NCI-H1694 (cell line): ENCODE measurements at places on chromosomes 3 and 15.

DNA sequence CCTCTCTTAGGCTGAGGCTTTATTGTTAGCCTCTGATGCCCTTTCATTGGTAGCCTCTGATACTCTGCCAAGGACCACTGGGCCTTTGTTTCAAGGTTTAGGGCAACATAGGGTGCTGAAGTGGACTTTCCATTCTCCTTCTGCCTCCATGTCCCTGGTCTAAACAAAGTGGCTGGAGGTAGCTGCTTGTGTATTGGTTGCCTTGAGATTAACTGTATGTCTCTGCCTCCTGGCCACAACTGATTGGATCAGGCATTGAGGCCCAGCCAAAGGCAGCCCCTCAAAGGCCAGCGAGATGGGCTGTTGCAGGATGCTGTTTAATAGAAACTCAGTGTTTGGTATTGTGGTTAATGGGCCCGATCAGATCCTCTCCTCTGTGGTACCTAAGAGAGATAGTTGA is 77.9 kb upstream of the PRR23C start:
- no peak for DNase-seq

- DNase-seq, result no peak
Observed at GRCh38 chr3:71226565-71227269, 356.8 kb downstream of the FOXP1 start.

GRCh38 chr3:193744822-193745684 is 152.0 kb downstream of the OPA1 start:
- no peak for DNase-seq

GRCh38 chr15:60651101-60651500 is 172.2 kb upstream of the ICE2 start:
- DNase-seq, result peak; percentile 34

- DNase-seq, result no peak
Observed at GRCh38 chr15:57734860-57735259, 28.3 kb downstream of the POLR2M start.

- no peak for DNase-seq
Observed at GRCh38 chr3:64916937-64917336, 229.1 kb upstream of the ADAMTS9 start.

DNA sequence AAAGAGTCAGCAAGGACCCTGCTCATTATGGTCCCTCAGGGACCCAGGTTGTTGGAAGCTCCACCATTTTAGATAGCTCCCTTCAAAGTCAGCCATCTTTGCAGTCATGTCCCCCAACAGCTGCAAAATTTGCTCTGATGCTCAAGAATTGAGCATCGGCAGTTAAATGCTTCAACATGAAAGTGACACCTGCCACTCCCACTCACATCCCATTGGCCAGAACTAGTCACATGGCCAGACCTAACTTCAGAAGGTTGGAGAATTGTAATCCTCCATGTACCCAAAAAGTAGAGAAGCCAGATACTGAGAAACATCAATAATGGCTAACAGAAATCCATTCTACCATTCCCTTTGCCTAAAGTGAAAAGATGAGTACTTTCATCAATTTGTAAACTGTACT is 171.5 kb upstream of the NR2E3 start:
- DNase-seq, result no peak

DNA sequence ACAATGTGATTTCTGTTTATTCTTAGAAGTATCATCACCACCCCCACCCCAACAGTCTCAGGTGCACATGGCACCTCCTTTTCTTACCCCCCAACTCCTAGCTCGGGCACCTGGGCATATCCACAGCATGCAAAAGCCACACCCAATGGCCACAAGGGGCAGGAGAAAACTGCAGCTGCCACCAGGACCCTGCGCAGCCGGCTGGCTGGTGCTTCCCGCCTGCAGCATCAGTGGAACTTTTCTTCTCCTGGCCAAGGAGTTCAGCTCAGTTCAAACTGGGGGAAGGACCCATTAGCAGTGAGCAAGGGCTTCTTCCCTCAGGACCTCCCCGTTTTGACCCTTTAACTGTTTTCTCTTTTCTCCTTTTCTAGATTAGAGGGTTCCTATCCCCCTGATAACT is 44.8 kb downstream of the TM4SF18 start:
- no peak for DNase-seq

GRCh38 chr15:77577366-77577950 is 55.3 kb downstream of the LINGO1 start:
- DNase-seq, result no peak

GRCh38 chr3:118573912-118574311 is 460.7 kb downstream of the IGSF11 start:
- DNase-seq, result no peak

DNA sequence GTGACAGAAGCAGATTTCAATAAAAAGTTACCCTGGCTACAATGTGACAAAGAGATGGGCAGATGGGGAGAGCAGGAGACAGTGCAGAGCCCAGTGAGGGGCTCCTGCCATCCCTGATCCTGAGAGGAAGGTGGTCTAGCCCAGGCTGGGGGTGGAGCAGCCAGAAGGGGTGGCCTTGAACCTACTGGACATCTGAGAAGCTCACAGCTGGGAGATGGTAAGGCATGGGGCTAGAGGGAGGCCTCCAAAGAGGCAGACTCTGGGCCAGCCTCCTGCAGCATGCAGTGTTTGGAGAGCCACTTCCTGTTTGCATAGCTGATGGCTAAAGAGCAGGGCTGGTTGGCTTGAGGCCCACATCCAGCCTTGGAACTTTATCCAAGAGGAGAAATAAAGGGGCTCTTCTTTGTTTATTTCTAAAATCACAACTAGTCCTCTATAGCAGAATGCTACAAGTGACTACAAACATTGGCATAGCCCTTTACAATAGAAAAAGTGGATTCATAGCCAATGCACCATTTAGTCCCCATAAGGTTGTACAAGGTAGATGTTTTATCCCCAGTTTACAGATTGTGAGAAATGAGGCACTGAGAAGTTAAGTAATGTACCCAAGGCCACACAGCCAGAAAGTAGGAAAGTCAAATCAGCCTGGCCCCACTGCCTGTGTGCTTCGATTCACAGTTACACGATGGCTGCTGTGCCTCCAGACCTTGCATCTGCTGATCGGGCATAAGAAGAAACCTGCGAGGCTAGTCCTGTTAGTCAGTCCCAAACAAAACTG is 4.6 kb downstream of the EFCC1 start:
- DNase-seq, result no peak

DNA sequence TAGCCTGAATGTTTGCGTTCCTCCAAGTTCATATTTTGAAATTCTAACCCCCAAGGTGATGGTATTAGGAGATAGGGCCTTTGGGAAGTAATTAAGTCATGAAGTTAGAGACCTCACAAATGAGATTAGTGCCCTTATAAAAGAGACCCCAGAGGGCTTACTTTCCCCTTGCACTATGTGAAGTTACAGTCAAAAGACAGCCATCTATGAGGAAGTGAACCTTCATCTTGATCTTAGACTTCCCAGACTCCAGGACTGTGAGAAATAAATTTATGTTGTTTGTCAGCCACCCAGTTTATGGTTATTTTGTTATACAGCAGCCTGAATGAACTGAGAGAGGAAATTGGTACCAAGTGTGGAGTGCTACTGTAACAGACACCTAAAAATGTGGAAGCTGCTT is 74.4 kb downstream of the DAPK2 start:
- no peak for DNase-seq

DNA sequence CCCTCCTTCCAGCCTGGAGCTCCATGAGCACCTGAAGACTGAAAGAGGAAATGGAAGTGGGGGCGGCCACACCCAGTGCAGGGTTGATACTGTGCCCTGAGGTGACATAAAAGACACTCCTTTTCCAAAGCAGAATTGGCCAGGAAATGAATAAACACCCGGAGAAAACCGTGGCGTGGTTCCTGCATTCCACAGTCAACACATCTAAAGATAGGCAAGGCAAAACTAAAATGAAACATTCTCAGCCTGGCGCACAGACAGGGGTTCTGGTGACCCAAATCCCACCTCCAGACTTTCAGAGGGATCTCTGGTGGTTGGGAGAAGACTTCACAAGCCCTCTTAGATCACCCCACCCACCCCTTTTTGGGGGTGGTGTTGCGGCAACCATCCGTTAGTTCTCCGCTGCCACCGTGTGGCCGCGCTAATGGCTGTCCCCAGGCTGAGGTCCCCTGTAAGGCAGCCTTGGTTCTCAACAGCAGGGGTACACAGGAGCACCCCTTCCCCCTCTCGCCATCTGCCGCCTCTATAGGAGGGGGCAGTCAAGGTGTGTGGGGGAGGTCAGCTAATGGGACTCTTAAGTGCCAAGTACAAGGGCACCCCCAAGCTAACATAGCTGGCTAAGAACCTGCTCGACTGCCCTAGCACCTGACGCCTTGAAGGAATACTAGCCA is 2.5 kb upstream of the MST1R start:
- DNase-seq, result peak; percentile 10

DNA sequence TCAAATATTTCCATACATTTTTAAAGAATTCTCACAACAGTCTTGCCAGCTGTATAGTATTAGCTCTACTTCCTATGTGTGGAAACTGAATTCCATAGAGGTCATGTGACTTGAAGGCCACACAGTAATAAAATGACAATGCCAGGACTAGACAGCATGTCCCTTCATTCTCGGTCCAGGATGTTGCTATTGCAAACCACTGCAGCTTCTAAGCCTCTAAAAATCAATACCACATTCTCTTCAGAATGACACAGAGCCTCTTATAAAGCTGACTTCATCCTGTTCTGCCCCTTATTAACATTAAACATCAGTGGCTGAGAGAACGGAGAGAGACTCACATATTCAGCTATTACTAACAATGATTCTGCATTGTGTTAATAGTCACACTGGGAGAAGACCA is 240.3 kb upstream of the PEX5L start:
- no peak for DNase-seq

DNA sequence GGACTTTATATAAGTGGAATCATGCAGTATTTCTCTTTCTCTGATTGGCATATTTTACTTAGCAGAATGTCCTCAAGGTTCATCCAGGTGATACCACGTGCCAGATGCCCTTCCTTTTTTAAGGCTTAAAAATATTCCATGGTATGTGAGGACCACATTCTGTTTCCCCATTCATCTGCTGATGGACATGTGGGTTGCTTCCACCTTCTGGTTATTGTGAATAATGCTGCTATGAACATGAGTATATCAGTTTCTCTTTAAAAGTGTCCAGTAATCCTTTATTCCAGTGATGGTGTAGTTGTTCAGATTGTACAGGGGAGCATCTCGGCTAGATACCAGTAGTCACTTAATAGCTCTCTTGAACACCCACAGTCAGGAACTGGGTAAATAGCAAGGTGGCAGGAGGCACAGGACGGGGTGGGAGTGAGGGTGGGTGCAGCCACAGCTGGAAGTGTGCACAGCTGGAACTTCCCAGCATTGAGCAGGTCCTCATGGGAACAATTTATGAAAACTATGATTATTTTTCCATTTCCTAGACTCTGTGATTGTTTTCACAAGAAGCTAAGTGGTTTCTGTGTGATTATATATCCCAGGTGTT is 50.3 kb upstream of the ATG7 start:
- no peak for DNase-seq

DNA sequence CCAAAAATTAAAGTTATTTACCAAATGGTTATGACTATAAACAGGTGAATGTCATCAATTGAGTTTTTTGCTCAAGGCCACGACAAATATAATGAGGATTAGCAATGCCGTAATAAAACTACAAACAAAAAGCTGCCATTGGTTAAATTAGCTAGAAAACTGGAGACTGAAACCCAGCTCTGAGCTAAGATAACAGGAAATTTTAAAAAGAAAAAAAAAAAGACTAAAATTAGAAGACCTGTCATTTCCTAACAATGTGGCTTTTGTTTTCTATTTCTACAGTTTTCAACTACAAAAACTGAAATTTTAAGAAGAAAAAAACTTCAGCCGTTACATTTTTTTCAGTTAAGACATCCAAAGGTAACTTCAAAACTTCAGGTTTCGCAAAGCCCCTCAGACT is 9.7 kb downstream of the SLC12A6 start:
- DNase-seq, result no peak

- DNase-seq, result no peak
Observed at GRCh38 chr3:109177908-109178307, 41.4 kb downstream of the C3orf85 start.

- no peak for DNase-seq
Observed at GRCh38 chr3:31389939-31390338, 142.8 kb upstream of the STT3B start.

GRCh38 chr3:38497031-38497430 is 891 bp downstream of the EXOG start:
- DNase-seq, result no peak

DNA sequence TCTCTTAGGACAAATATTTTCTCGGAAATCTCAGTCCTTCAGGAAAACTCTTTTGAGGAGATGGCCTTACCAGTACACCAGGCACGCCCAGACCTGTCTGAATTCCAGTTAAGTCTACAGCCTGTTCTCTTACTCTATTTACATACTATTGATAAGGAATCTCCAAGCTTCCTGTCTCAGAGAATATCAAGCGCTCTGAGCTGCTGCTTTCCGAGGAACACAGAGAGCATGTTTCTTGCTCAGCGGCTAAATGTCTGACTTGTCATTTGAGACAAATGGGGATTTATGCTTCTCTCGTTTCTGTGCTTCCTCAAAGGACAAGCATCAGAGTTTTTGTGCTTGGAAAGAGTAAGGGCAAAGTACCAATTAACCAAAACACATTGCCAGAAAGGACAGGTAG is 112.4 kb upstream of the CCDC54 start:
- DNase-seq, result no peak

- no peak for DNase-seq
Observed at GRCh38 chr3:99651531-99651930, 13.1 kb downstream of the COL8A1 start.

DNA sequence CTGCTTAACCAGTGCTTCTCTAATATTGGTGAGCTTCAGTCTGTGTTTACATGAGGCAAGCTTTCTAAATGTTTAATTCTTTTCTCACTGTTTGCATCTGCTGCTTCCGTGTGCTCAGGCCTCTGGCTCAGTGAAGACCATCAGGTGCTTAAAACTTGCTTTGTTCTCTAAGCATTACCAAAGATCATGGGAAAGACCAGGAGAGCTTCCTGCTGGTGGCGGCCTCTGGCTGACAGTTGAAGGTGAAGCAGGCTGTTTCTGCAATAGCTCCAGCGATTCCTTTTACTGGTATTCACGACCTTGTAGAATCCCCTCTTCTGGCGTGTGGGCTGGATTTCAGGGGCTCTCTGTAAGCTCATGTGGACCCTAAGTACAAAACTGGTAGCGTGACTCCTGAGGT is 45.1 kb downstream of the EDEM1 start:
- no peak for DNase-seq

- no peak for DNase-seq
Observed at GRCh38 chr3:24320601-24321000, 174.0 kb downstream of the THRB start.

- DNase-seq, result no peak
Observed at GRCh38 chr3:126465928-126466544, 9.7 kb downstream of the ZXDC start.

GRCh38 chr3:188979248-188979647 is 192.5 kb upstream of the TPRG1 start:
- DNase-seq, result peak; percentile 94

- no peak for DNase-seq
Observed at GRCh38 chr3:59308684-59309083, 258.9 kb upstream of the CFAP20DC start.

GRCh38 chr3:171620825-171621434 is 160.7 kb upstream of the TNIK start:
- no peak for DNase-seq

- DNase-seq, result no peak
Observed at GRCh38 chr15:25171856-25172687, 217.3 kb downstream of the SNRPN start.
